NCI-H2171 (cell line): ENCODE measurements at places on chromosomes 1 and 21.

DNA sequence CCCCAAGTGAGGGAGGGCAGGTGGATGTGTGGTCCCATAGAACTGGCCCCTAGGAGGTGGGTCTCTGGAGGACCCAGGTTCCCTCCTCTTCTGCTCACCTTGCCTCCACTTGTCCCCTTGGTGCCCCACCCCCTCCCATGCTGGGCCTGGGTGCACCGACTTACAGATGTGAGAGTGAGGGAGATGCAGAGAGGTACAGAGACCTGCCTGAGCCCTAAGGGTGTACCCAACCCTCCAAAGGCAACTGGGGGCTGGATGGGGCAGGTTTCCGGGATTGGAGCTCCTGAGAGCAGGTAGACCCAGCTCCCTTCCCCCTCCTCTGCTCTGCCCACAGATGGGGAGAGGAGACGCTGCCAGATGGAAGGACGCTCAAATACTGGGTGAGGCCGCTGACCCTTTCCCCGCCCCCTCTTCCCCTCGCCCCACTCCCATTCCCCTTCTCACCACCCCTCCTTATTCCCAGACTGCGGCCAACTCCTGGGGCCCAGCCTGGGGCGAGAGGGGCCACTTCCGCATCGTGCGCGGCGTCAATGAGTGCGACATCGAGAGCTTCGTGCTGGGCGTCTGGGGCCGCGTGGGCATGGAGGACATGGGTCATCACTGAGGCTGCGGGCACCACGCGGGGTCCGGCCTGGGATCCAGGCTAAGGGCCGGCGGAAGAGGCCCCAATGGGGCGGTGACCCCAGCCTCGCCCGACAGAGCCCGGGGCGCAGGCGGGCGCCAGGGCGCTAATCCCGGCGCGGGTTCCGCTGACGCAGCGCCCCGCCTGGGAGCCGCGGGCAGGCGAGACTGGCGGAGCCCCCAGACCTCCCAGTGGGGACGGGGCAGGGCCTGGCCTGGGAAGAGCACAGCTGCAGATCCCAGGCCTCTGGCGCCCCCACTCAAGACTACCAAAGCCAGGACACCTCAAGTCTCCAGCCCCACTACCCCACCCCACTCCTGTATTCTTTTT, 10.3 kb downstream of the TINAGL1 start:
- DNase-seq: no peak

DNA sequence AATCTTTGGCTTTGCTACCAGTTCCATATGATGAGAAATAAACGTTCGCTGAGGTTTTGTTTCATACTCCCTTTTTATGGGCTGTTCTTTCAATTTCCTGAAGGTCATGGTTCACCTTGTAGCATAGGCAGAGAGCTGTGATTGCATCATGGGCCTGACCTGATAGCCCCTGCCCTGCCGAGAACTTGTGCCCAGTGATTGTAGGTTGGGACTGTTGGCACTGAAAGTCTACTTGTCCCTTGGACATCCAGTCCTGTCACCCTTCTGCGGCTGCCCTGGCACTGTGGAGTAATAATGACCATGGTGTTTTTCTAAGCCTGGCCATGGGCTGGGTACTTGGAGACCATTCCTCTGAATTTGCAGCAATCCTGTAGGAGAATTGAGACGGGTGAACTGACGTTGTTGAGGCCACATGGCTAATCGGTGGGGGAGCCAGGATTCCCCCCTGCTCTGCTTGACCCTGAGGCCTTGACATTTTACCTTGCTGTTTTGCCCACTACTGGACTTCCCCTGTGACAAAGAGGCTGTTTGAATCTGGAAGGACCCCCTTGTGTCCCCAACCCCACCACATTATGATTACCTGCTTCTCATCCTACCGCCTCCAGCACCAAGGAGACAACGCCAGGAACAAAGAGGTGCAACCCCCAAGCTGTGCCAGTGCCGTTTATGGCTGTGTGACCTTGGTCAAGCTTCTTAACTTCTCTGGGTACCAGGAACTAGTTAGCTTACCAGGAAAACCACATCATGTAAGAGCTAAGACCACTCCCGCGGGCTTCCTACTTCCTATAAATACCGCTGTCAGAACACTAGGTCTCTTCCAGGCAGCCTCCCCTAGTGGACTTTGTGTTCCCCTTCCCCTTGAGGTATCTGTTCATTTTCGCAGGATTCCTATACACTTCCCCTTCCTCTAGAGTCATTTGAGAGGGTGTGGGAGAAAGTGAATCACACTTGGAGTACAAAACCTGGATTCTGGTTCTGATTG, 23.4 kb downstream of the SESN2 start:
- no peak for DNase-seq

- DNase-seq: no peak
These were observed 573.1 kb downstream of the USP25 start for GRCh38 chr21:16302851-16303282.

GRCh38 chr21:14271053-14271452, 55.1 kb downstream of the RBM11 start:
- DNase-seq: no peak

- no peak for DNase-seq
These were observed 159.0 kb downstream of the PTBP2 start for GRCh38 chr1:96880626-96881025.

DNA sequence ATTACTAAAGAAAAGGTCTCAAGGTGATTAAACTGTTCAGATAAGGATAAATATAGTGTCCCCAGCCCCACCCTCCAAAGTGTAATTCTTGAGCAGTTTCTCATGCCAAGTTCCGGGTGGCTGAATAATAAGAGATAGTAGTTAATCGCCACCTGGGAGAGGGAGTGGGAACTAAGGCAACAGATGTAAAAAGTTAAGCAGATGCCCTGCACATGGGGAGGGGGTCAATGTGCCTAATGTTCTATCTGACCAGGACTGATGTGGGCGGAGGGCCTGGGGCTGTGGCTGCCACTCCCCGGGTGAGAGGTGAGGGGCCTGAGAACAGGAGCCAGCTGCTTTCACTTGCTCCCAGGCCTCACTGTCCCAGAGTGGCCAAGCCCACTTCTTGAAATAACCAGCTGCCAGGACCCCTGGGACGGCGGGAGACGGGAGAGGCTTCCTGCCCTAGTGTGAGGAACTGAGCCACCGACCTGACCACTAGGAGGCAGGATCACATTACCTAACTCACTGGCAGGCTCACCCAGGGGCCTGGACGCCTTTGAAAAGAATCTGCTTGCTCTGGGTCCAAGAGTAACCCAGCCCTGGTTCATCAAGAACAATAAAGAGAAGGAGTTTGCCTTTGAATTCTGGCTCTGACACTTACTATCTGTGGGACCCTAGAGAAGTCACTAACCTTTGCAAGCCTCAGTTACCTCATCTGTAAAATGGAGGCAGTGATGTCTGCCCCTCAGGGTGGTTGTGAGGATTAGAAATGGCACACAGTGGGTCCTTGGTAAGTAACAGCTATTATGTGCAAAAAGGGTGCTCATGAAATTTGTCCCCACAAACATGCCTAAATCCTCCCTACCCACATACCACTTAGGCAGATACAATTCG, 179.2 kb downstream of the ATG4C start:
- no peak for DNase-seq

DNA sequence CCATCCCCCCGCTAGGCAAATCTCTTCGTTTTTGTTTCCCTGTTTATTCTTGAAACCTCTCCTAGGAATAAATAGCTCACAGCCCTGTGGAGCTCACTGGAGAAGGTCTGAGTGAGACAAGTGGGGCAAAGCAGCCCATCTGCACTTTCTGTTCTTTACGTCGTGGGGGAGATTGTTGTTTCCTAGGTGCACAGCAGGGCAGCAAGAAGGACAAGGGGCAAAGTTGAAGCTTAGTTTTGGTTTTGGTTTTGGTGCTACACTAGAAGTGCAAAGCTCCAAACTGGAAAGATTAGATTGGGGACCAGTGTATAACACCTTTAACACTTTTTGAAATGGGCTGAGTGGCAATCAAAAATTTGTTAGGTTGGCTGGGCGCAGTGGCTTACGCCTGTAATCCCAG, 76.6 kb downstream of the GPR88 start:
- DNase-seq: no peak

GRCh38 chr1:32394890-32395432, 720 bp upstream of the BSDC1 start:
- no peak for DNase-seq

DNA sequence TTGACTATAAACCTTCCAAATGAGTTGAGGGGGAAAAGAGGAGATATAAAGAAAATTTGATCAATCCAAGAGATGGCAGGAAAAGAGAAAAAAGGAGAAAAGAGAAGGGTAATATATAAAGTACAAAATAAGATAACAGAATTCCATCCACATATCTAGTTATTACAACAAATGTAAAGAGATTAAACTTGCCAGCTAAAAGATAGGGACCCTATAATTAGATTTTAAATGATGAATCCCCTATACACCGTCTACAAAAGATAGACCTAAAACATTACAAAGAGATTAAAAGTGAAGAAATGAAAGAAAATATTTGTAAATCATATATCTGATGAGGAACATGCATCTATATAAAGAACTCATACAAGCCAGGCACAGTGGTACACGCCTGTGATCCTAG, 63.1 kb downstream of the CHD5 start:
- DNase-seq: no peak

DNA sequence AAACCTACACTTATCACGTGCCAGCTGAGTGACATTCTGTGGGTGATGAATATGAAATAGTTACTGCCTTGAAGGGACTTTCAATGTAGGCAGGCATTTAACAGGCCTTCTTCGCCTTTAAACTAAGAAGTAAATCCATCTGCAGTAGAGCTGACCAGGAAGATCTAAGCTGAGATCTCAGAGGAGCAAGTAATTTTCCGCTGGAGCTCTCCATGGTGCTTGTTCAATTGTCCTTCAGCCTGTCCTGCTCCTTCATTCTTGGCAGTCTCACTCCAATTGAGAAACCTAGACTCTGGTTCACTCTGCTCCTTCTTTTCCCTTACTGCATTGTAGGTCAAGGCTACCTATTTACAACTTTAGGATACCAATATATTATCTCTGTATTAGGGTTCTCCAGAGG, 183.5 kb downstream of the HMCN1 start:
- DNase-seq: no peak

DNA sequence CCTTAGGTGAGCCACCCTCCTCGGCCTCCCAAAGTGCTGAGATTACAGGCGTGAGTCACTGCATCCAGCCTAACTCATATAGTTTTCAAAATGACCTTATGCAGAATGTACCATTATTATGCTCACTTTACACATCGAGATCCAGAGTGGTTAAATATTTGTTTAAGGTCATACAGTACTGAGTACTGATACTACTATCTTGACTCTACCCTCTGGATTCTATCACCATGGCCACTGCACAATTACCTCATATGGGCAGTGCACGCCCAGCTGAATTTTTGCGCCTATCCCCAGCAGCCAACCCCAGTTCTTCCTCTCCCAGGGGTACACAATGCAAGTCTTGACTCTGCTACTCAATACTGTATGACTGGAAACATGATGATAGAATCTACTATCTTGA, 56.7 kb downstream of the EDARADD start:
- no peak for DNase-seq

- peak; percentile 4 for DNase-seq
These were observed 10.4 kb downstream of the EMC1 start for GRCh38 chr1:19240673-19241538.

DNA sequence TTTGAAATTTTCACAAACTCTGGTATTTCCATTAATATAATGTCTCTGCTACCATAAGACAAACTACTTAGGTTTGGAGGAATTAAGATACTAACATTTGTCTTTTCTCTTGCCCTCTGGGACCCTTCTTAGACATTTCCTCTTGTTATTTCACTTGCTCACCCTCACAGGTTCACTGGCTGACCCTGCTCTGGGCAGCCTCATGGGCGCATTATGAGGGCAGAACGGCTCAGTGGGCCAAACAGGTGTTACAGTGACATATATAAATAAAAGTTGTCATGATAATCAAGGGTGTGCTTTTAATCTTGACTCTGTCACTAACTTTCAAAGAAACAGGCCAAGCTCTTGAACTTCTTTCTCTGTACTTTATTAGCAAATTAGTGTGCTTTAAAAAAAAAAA, 46.5 kb downstream of the ZNHIT6 start:
- DNase-seq: no peak

- DNase-seq: no peak
These were observed 227.7 kb downstream of the GPATCH2 start for GRCh38 chr1:217403026-217403720.

- DNase-seq: no peak
These were observed 544.8 kb upstream of the CAMK1G start for GRCh38 chr1:209038735-209039134.

- no peak for DNase-seq
These were observed 12.2 kb downstream of the ZDHHC18 start for GRCh38 chr1:26838474-26839338.

DNA sequence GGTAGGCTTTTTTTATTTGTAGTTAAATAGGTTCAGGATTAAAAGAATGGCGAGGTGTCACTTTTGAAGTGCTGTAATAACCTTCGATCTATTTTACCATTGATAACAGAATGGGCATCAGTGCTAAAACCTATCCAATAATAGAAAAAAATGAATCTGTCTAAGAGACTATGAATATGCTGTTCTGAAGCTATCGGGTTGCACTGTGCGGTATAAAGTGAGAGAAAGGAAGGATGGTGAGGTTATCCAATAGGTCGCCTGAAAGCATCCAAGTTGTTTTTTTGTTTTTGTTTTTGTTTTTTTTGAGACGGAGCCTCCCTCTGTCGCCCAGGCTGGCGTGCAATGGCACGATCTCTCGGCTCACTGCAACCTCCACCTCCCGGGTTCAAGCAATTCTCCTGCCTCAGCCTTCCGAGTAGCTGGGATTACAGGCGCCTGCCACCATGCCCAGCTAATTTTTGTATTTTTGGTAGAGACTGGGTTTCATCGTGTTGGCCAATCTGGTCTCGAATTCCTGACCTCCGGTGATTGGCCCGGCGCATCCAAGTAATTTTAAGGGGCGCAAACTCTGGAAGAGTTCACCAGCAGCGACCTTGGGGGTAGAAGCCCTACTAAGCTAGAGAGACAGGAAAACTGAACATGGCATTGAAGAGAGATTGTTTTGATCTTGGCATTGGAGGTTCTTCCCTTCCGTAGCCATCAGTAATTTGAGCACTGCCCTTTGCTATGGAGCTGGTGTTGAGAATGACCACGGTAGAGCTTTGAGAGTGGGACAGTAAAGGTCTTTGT, 8.7 kb upstream of the MDM4 start:
- peak; percentile 14 for DNase-seq

- no peak for DNase-seq
These were observed 326.5 kb downstream of the PDE4B start for GRCh38 chr1:66119148-66119547.
